ENCODE measurements at places on chromosomes 11 and 22.

DNA sequence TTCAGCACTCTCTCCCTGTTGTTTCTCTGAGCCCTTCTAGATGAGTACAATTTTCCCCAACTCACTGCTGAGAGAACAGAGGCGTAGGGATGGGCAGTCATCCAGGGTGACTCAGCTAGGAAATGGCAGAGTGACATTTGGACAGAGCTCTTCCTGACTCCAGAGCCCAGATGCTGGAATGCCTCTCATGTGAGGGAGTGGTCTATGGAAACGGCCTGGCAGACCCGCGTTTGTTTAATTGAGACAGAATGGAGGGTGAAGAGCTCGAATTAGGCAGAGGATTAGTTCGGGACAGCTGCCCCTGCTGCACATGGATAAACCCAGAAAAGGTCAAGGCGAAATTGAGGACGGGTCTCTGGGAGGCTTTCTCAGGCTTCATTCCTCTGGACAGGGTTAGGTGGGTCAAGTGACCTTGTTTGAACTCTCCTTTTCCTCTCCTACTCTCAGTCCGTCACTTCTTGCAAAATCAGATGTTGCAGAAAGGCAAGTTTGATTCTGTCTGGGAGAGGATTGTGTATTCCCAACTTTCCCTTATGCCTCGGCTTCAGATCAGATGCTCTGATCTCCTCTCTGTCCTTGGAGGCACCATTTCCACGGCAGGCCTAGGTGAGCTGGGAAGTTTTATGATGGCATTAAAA, 7.6 kb upstream of the LMO2 start:
- DNase-seq, result peak; percentile 83

GRCh38 chr11:95682552-95682951, 107.0 kb downstream of the FAM76B start:
- DNase-seq, result no peak

GRCh38 chr11:68842427-68843051, 823 bp upstream of the CPT1A start:
- no peak for DNase-seq

DNA sequence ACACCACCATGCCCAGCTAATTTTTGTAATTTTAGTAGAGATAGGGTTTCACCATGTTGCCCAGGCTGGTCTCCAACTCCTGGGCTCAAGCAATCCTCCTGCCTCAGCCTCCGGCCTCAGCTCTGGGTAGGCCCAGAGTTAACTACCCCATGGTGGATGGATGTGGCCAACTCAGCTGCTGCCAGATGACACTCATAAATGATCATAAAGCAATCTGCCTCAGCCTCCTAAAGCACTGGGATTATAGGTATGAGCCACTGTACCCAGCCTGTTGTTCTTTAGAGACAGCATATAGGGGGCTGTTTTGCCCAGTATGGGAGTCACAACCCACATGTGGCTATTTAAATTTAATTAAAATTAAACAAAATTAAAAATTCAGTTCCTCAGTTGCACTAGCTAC, 54.3 kb downstream of the LARGE1 start:
- DNase-seq, result no peak

GRCh38 chr11:108069947-108070346, 51.4 kb upstream of the ACAT1 start:
- no peak for DNase-seq

Data from osteoblast (primary cell).